ENCODE measurements at places on chromosomes 3 and 15.

- DNase-seq, result peak; percentile 23
Measured at GRCh38 chr15:61871926-61872522, 188.2 kb downstream of the VPS13C start.

DNA sequence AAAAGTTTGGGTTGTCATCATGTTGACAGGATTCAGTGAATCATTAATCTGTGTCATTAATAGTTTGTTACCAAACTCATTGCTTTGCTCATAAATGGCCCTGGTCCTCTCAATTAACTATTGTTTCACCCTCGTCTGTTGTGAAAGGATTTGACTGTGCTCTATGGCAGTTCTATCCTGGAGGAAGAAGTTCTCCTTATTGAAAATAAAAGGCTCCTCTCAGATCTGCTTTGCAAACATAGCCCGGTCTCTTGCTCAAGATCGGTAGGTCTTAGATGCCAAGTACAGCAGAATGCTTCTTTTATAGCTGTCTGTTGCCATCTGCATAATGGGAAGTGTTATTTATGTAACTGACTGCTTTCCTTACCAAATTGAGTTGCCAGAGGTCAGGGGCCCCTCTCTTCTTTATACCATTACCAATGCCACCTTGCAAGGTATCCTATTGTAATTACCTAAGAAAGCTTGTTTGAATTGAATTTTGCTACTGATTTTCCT is 146.5 kb downstream of the EBLN2 start:
- DNase-seq, result no peak

GRCh38 chr3:78887029-78887428 is 880.8 kb downstream of the ROBO1 start:
- peak; percentile 77 for DNase-seq

- peak; percentile 18 for DNase-seq
Measured at GRCh38 chr15:39888809-39889208, 31.3 kb downstream of the GPR176 start.

GRCh38 chr15:51322621-51323296 is 15.6 kb downstream of the CYP19A1 start:
- DNase-seq, result peak; percentile 10

DNA sequence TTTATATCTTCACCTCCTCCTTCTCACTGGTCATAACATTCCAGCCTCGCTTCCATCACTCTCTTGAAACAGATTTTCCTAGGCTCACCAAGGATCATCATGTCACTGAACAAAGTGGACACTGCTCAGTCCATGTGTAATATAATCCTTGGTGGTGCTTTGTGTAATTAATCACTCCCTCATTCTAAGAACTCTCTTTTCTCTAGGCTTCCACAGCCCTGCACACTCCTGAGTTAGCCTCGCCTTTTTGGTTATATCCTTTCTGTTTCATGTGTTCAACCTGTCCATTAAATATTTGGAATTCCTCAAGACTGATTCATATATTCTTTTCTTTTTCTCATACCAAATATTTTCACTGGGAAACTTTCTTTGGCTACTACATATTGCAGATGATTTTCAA is 440.8 kb downstream of the PYDC2 start:
- DNase-seq, result no peak

DNA sequence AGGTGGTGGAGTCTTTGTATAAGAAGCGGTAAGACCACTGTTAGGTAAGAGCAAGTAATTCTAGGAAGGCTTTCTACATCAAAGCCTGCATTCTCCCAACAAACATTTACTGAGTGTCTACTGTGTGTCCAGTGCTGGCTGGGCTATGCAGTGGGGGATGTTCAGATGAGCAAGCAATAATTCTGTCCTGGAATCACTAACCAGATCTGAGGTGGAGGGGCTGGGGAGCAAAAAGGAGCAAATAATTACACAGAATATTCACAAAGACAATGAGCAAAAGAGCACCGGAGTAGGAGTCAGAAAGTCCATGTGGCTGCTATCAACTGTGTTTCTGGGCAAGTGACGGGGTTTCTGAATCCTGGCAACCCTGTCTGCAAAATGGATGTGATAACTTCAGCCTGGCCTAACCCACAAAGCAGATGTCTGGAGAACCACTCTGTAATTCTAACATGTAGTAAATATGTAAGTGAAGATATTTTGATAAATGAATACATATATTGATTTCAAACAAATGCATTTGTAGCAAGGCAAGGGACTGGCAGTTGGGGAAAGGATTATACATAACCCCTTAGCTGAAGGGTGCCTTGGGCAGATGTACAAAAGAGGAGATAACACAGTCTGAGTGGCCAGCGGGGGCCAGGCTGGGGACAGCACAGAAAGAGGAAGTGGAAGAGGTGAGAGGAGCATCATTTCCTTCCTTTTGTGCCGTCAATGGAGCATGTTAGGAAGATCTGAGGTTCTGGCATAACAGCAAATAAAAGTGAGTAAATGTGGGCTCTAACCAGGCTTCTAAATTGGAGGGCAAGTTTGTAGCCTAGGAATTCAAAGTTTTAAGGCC is 28.8 kb downstream of the CYP8B1 start:
- DNase-seq, result no peak
